ENCODE measurements at places on chromosomes 1 and 21.

- DNase-seq, result no peak
These were observed 380.6 kb downstream of the SIPA1L2 start for GRCh38 chr1:232249339-232249738.

DNA sequence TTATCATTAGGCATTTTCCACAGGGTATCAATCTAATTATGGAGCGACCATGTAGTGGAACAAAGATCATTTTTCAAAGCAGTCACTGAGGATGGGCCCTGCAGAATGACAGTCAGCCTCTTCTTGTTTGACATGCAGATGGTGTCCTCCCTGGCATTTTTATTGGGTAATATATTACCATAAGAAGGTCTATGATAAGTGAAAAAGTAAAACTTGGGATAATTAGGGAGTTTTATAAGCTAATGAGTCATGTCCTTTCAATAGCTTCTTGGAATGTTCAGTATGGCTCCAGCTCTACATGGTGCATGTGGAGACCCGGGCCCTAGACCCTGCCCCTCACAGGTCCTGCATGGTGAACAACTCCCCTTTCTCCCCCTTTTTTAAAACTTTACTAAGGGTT lies 232.2 kb upstream of the COA6 start:
- DNase-seq, result no peak

- no peak for DNase-seq
These were observed 20.0 kb downstream of the HDAC1 start for GRCh38 chr1:32311709-32312393.

- no peak for DNase-seq
These were observed 267.8 kb downstream of the FOXD2 start for GRCh38 chr1:47705517-47706130.

- no peak for DNase-seq
These were observed 15.5 kb downstream of the LYPLAL1 start for GRCh38 chr1:219189021-219189824.

- DNase-seq, result no peak
These were observed 95.5 kb downstream of the ERG start for GRCh38 chr21:38402795-38403194.

DNA sequence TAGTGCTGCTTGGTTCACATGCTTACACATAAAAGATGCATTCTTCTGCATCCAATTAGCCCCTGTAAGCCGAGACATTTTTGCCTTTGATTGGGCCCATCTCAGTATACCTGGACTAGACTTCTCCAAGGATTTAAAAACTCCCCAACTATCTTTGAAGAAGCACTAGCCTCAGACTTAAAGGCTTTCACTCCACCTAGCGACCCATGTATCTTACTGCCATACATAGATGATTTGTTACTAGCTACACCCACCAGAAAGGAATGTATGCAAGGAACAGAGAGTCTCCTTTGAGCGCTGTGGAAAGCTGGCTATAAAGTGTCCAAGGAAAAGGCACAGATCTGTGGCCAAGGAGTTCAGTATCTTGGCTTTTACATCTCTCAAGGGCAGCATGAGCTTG lies 91.7 kb downstream of the LIPI start:
- DNase-seq, result no peak

DNA sequence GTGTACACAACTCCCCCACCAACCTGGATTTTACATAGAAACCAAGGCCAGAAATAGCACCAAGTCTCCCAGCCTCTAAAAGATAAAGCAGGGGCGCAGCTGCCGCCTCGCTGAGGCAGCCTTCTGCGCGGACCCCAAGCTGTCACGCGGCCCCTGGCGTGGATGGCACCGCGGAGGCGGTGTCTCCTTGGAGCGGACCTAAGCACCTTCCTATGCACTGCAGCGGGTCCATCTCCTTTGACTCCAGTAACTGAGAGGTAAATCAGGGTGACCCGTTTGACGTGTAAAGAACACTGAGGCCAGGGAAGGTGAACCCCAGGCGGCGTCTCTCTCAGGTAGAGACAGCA lies 17.0 kb downstream of the ZNF697 start:
- no peak for DNase-seq

GRCh38 chr21:41510500-41510899 lies 2.5 kb upstream of the TMPRSS2 start:
- no peak for DNase-seq

GRCh38 chr1:174519844-174520243 lies 72.1 kb downstream of the GPR52 start:
- no peak for DNase-seq

DNA sequence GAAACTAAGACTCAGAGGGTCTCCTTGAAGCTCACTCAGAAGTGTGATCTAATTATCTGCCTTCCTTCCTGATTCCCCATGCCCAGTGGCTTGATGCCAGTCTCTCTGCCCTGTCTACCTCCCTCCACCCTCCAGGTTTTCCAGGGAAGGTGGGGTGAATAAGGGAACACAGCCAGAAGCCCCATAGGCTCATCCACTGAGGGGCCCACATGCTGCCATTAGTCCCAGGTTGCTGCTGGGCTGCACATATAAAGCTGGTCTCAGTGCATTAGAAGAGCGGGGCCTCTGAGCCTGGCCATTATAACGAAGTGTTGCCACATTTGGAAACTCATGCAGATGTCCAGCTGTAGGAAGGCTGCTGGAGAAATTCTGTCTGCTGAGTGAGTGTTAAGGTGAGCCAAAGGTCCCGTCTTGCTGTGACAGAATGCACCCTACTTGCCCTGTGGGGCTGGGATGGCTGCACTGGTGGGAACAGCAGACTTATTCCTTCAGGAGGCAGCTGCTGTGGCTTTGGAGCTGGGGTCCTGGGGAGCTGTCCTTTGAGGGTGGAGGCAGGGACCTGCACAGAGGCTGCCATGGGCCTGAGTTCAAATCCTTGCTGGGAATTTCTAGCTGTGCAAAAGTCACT lies 2.9 kb downstream of the ADORA1 start:
- DNase-seq, result no peak

DNA sequence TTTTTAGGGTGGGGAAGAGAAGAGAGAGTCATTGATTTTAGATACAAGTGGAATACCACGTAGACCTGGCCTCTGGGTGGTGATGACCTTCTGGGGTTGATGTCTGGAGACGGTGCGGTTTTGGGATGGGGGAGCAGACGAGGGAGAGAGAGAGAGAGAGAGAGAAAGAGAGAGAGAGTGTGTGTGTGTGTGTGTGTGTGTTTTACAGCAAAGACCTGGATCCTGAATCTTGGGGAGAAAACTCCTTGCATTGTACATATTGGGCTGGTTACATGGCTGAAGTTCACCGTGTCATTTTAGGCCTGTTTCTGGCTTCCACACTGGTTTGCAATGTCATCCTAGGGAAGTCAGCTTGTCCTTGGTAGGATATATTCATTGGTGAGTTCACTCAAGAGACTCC lies 89.0 kb downstream of the GALNT2 start:
- DNase-seq, result no peak

Measured in stimulated activated CD8-positive, alpha-beta memory T cell treated with anti-CD3 and anti-CD28 coated beads, Interleukin-4, amount 100 ng/mL, for 1 hour (primary cell).